ENCODE measurements at places on chromosomes 13 and 19. TPM values are rescaled to one million over a fixed set of nuclear protein-coding genes. Genes with fewer than 3 reads are reported as not detected.

- H3K4me1 ChIP-seq: no peaks in the 10 kb centered on the region
- H3K27ac ChIP-seq: no peak overlapping the region
- no peaks in the 10 kb centered on the region for H3K36me3 ChIP-seq
- no peak for DNase-seq
- H3K27me3 ChIP-seq: no peaks in the 10 kb centered on the region
Measured at GRCh38 chr13:76349700-76350099, 536.5 kb downstream of the KCTD12 start.

- H3K27ac ChIP-seq: no peak overlapping the region
- H3K4me3 ChIP-seq: no peak overlapping the region
- no peak for DNase-seq
- H3K4me1 ChIP-seq: peaks cover 9% of the 10 kb centered on the region
Measured at GRCh38 chr19:4580961-4581665, 21.6 kb upstream of the SEMA6B start.

DNA sequence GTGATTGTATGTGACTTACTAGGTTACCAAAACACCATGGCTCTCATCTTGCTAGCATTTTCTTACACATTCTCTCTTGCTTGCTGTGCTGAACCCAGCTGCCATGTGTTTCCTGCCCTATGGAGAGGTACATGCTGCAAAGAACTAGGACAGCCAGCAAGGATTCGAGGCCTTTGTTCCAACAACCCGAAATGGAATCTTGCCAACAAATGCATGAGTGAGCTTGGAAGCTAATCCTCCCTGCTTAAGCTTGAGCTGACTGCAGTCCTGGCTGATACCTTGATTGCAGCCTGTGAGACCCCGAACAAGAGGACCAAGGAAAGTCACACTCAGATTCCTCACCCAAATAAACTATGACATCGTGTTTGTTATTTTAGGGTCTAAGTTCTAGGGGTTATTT lies 651.2 kb downstream of the SLITRK6 start:
- no peak for DNase-seq
- H3K27ac ChIP-seq: no peak overlapping the region
- H3K4me3 ChIP-seq: no peak overlapping the region
- no peaks in the 10 kb centered on the region for H3K4me1 ChIP-seq
- H3K36me3 ChIP-seq: no peaks in the 10 kb centered on the region
- no peaks in the 10 kb centered on the region for H3K27me3 ChIP-seq

DNA sequence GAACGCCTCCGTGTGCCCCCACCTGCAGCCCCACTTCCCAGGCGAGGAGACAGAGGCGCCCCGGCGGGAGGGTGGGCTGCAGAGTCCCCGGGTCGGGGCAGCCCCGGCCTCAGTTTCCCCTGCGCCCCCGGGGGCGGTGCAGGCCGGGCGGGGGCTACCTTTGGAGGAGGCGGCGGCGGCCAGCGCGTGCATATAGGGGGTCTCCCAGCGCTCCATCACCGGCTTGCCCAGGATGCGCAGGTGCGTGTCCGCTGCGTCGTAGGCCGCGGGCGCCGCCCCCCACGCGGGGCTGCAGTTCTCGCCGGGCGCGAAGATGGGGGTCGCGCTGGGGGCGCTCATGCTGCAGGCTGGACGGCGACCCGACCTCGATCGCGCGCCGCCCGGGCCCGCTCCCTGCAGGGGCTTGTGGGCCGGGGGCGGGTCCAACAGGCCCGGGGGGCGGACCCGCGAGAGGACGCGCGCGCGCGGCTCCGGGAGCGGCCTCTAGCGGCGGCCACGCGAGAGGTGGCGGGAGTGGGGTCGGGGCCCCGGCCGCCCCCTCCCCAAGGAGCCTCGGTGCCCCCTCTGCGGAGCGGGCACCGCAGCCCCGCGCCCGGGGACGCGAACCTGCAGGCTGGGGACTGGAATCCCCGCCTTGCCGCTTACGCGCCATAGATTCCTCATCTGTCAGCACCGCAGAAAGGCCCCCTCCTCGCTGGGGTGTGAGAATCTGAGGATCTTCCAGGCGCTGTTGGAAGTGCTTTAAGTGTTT lies at the start of gene GAMT:
GAMT (minus strand) TSS at position 405 of the 751 bp plus-strand sequence; CDS start at position 339, 66 bp downstream.
- DNase-seq: peak; percentile 59
- H3K27me3 ChIP-seq: peaks cover 5% of the 10 kb centered on the region
- peaks cover 16% of the 10 kb centered on the region for H3K4me1 ChIP-seq
- peak within 1 kb of the TSS; percentile 72 for H3K4me3 ChIP-seq
- no peaks in the 10 kb centered on the region for H3K36me3 ChIP-seq

GRCh38 chr13:37123337-37123736 lies 17.9 kb upstream of the CSNK1A1L start:
- H3K4me1 ChIP-seq: no peaks in the 10 kb centered on the region

DNA sequence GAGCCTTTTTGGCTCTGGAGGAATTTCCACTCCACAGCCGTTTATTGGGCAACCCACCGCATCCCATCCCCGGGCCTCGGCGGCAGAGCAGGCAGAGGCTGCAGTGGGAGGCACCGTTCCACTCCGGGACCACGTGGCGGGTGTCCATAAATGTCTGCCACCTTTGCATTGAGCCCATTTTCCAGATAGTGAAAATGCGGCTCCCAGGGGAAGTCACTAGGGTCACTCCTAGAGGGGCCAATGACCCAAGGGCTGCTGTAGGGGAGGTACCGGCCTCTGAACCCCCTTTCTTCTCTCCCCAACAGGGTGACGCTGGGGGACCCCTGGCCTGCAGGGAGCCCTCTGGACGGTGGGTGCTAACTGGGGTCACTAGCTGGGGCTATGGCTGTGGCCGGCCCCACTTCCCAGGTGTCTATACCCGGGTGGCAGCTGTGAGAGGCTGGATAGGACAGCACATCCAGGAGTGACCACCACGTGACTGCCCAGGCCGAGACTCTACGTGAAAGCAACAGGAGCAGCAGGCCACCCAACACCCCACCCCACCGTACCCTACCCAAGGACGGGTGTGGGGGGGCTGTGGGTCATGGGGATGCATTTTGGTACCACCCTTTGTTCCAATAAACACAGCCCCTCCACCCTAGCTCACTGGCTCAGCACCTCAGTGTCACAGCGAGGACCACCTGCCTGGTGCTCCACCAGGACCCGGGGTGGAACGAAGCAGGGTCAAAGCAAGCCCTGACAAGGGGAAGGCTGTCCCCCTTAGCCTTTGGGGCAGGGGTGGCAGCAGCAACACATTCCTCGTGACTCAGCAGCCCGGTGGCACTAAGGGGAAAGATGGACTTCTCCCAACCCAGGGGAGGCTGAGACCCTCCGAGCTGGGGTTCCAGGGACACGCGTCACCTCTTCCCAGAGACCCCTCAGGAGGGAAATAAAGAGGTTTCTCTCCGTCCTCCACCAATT lies 1.5 kb downstream of the TIMM13 start:
- no peaks in the 10 kb centered on the region for H3K27me3 ChIP-seq
- H3K27ac ChIP-seq: peak overlapping the region; percentile 94
- H3K4me1 ChIP-seq: peaks cover 10% of the 10 kb centered on the region
- H3K36me3 ChIP-seq: peaks cover 18% of the 10 kb centered on the region
- peak overlapping the region; percentile 82 for H3K4me3 ChIP-seq

- H3K36me3 ChIP-seq: no peaks in the 10 kb centered on the region
- peaks cover 72% of the 10 kb centered on the region for H3K27me3 ChIP-seq
Measured at GRCh38 chr19:55173714-55174409, 6.2 kb downstream of the SYT5 start.

DNA sequence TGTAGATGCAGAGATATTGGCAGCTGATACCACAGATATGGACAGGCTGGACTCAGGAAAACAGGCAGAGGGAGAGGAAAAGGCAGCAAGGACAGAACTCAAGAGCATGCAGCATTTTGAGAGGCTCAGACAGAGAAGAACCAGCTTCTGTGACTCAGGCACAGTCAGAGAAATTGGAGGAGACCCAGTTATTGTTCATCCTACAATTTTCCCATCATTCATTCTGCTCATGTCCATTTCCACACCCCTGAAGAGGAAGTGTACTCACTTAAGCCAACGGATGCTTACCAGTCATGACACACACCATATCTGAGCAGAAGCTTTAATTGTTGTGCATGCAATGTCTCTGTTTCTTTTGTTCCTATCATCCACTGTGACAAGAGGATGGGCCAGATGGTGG lies 359.8 kb upstream of the HTR2A start:
- no peak for DNase-seq
- H3K27me3 ChIP-seq: no peaks in the 10 kb centered on the region
- H3K27ac ChIP-seq: no peak overlapping the region

DNA sequence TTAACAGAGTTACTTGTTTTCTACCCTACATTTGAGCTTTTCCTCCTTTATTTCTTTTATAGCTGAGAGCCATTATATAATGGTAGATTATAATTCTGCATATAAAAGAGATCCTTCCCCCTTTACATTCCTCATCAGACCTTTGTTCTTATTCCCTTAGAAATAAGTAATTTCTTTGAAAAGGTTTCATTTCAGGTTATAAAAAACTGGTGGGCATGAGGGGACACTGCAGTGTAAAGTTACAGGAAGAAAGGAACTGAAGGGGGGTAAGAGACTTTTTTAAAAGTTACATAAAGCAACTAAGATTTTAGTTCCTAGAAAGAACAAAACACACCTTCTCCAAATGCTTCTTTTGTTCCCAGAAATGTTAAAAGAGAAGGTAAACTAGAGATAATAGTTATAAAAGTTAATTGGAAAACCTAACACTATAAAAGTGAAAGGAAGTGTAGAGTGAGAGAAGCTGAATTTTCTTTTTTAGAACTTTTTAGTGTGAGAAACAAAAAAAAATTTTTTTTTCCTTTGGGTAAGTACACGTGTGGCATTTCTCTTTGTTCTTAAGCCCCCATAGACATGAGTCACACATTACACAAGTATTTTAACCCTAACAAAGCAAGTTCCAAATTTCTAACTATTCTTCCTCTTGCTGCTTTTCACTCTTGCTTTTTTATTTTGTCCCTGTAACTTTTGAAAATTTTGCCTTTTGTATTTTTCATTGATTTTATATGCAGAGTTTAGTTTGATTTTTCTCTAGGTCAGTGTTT lies 106.4 kb upstream of the MLNR start:
- H3K27me3 ChIP-seq: no peaks in the 10 kb centered on the region
- peak overlapping the region; percentile 72 for H3K4me3 ChIP-seq
- H3K36me3 ChIP-seq: peaks cover 37% of the 10 kb centered on the region
- peaks cover 33% of the 10 kb centered on the region for H3K4me1 ChIP-seq
- H3K27ac ChIP-seq: peak overlapping the region; percentile 86

DNA sequence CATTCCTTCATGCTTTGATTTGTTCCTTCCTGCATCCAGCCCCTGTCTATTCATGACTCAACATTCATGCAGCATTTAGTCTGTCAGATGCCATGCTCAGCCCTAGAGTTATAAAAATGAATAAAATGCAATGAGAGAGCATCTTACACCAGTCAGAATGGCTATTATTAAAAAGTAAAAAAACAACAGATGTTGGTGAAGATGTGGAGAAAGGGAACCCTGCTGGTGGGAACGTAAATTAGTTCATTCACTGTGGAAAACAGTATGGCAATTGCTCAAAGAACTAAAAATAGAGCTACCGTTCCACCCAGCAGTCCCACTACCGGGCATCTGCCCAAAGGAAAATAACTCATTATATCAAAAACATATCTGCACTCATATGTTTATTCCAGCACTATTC lies 70.0 kb upstream of the GTF3A start:
- no peak overlapping the region for H3K4me3 ChIP-seq
- peaks cover 10% of the 10 kb centered on the region for H3K4me1 ChIP-seq
- DNase-seq: no peak
- no peaks in the 10 kb centered on the region for H3K27me3 ChIP-seq
- H3K27ac ChIP-seq: no peak overlapping the region

- H3K36me3 ChIP-seq: peaks cover 10% of the 10 kb centered on the region
- H3K27ac ChIP-seq: peak overlapping the region; percentile 72
- H3K4me1 ChIP-seq: peaks cover 5% of the 10 kb centered on the region
- DNase-seq: peak; percentile 80
Measured at GRCh38 chr19:17235300-17235970, 9.4 kb downstream of the OCEL1 start.

GRCh38 chr13:30615866-30616541 lies 1.7 kb upstream of the USPL1 start:
- H3K27me3 ChIP-seq: no peaks in the 10 kb centered on the region
- peaks cover 10% of the 10 kb centered on the region for H3K36me3 ChIP-seq
- no peak overlapping the region for H3K4me3 ChIP-seq
- no peak overlapping the region for H3K27ac ChIP-seq

DNA sequence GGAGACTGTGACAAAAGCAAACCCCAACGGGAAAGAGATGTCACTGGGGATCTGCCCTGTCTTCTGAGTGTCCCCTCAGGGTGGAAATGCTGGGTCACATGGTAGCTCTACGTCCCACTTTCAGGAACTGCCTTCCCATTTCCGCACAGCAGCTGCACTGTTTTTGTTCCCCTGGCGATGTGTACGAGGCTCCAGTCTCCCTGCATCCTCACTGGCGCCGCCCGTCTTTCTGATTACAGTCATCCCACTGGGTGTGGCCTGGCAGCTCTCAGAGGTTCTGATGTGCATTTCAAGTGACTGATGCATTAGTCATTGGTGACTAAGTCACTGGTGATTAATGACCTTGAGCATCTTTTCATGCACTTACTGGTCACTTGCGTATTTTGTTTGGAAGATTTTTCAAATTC lies 21.2 kb downstream of the PCID2 start:
- DNase-seq: peak; percentile 76
- no peak overlapping the region for H3K4me3 ChIP-seq
- H3K27ac ChIP-seq: peak overlapping the region; percentile 43
- H3K36me3 ChIP-seq: peaks cover 59% of the 10 kb centered on the region

- peaks cover 2% of the 10 kb centered on the region for H3K27me3 ChIP-seq
- H3K4me1 ChIP-seq: peaks cover 10% of the 10 kb centered on the region
- H3K4me3 ChIP-seq: no peak overlapping the region
- H3K36me3 ChIP-seq: no peaks in the 10 kb centered on the region
- peak overlapping the region; percentile 53 for H3K27ac ChIP-seq
- DNase-seq: peak; percentile 77
Measured at GRCh38 chr13:78022164-78022877, 103.7 kb upstream of the EDNRB start.

- H3K27ac ChIP-seq: no peak overlapping the region
- peak overlapping the region; percentile 52 for H3K4me3 ChIP-seq
- H3K4me1 ChIP-seq: peaks cover 11% of the 10 kb centered on the region
- H3K36me3 ChIP-seq: no peaks in the 10 kb centered on the region
Measured at GRCh38 chr13:49219647-49220035, 497 bp upstream of the MLNR start.

GRCh38 chr19:18784786-18785120 lies 6.4 kb downstream of the COMP start:
- H3K4me3 ChIP-seq: no peak overlapping the region
- no peak overlapping the region for H3K27ac ChIP-seq
- peaks cover 3% of the 10 kb centered on the region for H3K36me3 ChIP-seq
- H3K27me3 ChIP-seq: peaks cover 42% of the 10 kb centered on the region

- no peak for DNase-seq
- peaks cover 2% of the 10 kb centered on the region for H3K36me3 ChIP-seq
- no peak overlapping the region for H3K4me3 ChIP-seq
- H3K27me3 ChIP-seq: peaks cover 20% of the 10 kb centered on the region
Measured at GRCh38 chr19:51456541-51457290, 1.5 kb downstream of the SIGLEC8 start.

- no peak overlapping the region for H3K27ac ChIP-seq
- H3K27me3 ChIP-seq: peaks cover 2% of the 10 kb centered on the region
- H3K4me1 ChIP-seq: no peaks in the 10 kb centered on the region
- no peaks in the 10 kb centered on the region for H3K36me3 ChIP-seq
- no peak overlapping the region for H3K4me3 ChIP-seq
Measured at GRCh38 chr13:93309886-93310523, 83.4 kb downstream of the GPC6 start.

GRCh38 chr13:81020010-81020409 lies 679.1 kb upstream of the SPRY2 start:
- no peaks in the 10 kb centered on the region for H3K27me3 ChIP-seq
- H3K4me3 ChIP-seq: no peak overlapping the region
- H3K36me3 ChIP-seq: no peaks in the 10 kb centered on the region
- H3K27ac ChIP-seq: no peak overlapping the region
- H3K4me1 ChIP-seq: no peaks in the 10 kb centered on the region

The PRMT1 gene
- 419 TPM for total RNA-seq

The RASGRP4 gene
- 1.4 TPM for total RNA-seq

The TPGS1 gene
- total RNA-seq: 9.3 TPM

The ZNF160 gene
- total RNA-seq: 50.0 TPM

The C19orf85 gene
- not detected for total RNA-seq

The ALKBH7 gene
- total RNA-seq: 40.1 TPM

All from activated CD8-positive, alpha-beta T cell treated with anti-CD3 and anti-CD28 coated beads for 36 hours (primary cell).